Liver (tissue), 10 donors: ENCODE measurements at places on chromosomes 6 and 20. TPM values are rescaled to one million over a fixed set of nuclear protein-coding genes. Genes with fewer than 3 reads are reported as not detected.

BPIFA3 gene
- total RNA-seq = not detected

MCHR2 gene
- not detected for total RNA-seq

OXT gene
- total RNA-seq = 0.75 TPM

GRCh38 chr6:113317891-113318574 lies 539.1 kb upstream of the MARCKS start:
- DNase-seq = no peak

- no peak for DNase-seq
Measured at GRCh38 chr6:32972353-32973143, 4.2 kb downstream of the BRD2 start.

- DNase-seq = no peak
Measured at GRCh38 chr20:9974324-9974723, 60.5 kb upstream of the ANKEF1 start.

DNA sequence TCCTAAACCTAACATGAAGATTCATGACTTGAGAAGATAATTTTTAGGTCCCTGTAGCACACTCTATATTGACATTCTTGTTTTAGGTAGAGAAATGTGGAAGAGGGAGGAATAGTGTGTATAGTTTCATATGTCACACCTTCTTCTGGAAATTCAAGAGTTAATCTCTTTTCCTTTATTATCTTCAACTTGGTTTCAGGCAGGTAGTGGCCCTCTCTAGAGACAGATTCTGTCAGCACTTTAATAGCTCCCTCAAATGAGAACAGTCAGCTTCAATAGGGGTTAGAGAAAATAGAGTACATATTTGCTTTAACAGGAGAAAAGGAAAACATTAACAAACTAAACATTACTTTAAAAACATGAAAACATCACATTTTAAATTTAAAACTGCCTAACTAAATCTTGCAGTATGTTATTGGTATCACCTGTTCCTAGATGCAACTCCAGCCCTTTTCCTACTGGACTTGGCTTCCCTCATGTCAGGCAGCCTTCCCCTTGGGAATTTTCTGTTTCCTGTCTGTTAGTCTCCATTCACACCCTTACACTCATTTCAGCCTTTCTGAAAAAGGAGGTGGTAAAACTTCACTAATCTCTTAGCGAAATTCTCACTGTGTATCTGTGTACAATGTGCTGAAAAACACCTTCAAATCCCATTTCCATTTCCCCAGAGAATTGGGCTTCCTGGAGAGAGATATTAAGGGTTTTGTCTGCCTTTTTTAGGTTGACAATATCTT lies 192.3 kb upstream of the RNF217 start:
- no peak for DNase-seq

- no peak for DNase-seq
Measured at GRCh38 chr6:64679416-64679815, 1027.6 kb downstream of the EYS start.

DNA sequence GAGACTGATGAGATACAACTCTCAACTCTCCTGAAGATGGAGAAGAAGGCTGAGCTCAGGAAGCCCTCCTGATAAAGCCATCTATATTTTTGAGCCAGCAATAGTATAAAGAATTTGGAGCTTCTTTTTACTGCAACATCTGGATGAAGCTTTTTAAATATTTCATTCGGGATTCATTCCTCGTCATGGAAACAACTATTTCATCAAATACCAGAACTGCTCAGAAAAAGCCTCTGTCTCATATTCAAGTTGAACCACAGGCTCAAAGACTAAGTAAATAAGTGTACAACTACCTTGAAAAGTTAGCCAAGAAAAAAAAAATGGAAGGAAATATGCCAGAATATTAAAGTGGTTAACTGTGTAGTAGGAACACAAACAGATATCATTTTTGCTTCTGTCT lies 37.8 kb downstream of the PTPRT start:
- DNase-seq = no peak

- DNase-seq = no peak
Measured at GRCh38 chr20:58148891-58149290, 79.6 kb downstream of the ANKRD60 start.

- DNase-seq = no peak
Measured at GRCh38 chr6:116385459-116385802, 14.7 kb downstream of the DSE start.

DNA sequence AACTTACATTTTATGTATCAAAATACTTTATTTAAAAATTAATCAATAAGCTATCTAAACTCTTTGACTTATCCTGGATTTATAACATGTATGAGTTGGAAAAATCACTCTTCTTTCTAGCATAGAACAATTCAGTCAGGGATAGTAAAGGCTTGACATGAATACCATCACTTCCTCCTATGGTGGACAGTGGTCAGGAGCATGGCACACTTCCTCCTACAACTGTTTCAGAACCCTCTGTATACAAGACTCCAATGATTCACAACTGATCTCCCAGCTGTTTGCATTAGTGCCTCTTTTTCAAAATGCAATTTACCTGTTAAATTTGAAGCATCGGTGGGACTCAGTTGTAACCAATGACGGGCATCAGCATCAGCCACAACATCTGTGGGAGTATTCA lies 129.7 kb downstream of the RALGAPA2 start:
- DNase-seq = no peak

GRCh38 chr6:79536585-79536953 lies 661 bp downstream of the LCA5 start:
- peak; percentile 37 for DNase-seq

DNA sequence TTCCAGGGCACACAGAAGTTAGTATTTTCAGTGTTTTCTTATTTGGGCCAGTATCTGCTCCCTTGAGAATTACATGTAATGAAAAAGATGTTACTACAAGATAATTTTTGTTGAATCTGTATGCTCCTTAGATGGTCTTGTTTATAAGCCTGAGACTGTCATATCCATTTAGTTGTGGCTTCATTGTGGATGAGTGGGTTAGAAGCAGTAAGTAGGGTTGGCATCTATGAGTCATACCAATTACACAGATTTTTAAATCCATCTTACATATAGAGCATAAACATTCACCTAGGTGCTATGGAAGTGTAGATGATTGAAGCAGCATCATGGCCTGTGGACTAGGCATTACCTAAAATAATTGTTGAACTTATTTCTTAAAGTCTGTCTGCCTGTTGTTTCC lies 13.5 kb upstream of the BAG2 start:
- no peak for DNase-seq

GRCh38 chr20:21706261-21707195 lies 1.1 kb downstream of the PAX1 start:
- no peak for DNase-seq

DNA sequence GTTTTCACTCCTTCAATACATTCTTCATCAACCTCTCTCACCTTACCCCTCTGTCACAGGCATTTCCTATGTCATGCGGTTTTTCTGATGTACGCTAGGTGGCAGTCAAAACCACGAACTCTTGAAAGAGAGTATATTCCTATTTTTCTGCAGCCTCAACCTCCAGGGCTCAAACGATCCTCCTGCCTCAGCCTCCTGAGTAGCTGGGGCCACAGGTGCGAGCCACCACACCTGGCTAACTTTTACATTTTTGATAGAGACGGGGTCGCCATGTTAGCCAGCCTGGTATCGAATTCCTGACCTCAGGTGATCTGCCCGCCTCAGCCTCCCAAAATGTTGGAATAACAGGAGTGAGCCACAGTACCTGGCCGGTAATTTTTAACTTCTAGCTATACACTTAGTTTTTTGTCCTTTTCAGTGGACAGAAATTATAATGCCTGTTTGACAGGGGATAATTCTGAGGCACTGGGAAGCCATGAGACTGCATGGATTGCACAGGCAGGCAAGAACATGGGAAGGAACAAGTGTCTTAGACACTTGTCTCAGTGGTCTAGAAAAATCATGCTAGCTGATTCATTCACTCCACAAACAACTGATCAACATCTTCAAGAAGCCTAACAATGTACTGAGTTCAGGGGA lies 22.5 kb upstream of the HFE start:
- DNase-seq = no peak

- DNase-seq = no peak
Measured at GRCh38 chr20:3863317-3863716, 16.7 kb downstream of the MAVS start.

- no peak for DNase-seq
Measured at GRCh38 chr6:74113901-74114300, 417.9 kb downstream of the CD109 start.
